Chondrocyte (in vitro differentiated cells): ENCODE measurements at places on chromosomes 7 and 10. TPM values are rescaled to one million over a fixed set of nuclear protein-coding genes. Genes with fewer than 3 reads are reported as not detected.
A peak's percentile ranks its signal among the peaks of the same experiment; 100 is the strongest.

The CNPY1 gene
- total RNA-seq: not detected in 3 replicates

The GTF2I gene
- total RNA-seq: 157 to 234 TPM (median 160 TPM) in 3 replicates

The PDSS1 gene
- total RNA-seq: 2.9 to 7.1 TPM (median 3.6 TPM) in 3 replicates

The COX19 gene
- total RNA-seq: 9.2 to 9.6 TPM (median 9.5 TPM) in 3 replicates

The CLDN12 gene
- 21.0 to 29.5 TPM (median 27.6 TPM) in 3 replicates for total RNA-seq

The STMP1 gene
- total RNA-seq: 34.7 to 53.0 TPM (median 36.7 TPM) in 3 replicates

The SEC31B gene
- total RNA-seq: 8.5 to 12.4 TPM (median 8.9 TPM) in 3 replicates

The HEPACAM2 gene
- total RNA-seq: not detected in 3 replicates

The TFEC gene
- total RNA-seq: 0.05 to 0.23 TPM (median 0.17 TPM) in 3 replicates

The THNSL1 gene
- 3.0 to 5.3 TPM (median 3.3 TPM) in 3 replicates for total RNA-seq

The ZNF503 gene
- 12.3 to 26.0 TPM (median 24.8 TPM) in 3 replicates for total RNA-seq

DNA sequence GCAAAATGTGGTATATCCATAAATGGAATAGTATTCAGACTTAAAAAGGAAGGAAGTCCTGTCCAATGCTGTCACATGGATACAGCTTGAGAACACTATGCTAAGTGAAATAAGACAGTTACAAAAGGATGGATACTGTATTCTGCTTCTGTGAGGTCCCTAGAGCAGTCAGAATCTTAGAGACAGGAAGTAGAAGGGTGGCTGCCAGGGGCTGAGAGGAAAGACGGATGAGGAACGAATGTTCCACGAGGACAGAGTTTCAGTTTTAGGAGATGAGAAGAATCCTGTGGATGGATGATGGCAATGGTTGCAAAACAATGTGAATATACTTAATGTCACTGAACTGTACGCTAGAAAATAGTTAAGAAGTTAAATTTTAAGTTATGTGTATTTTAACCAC lies 3.8 kb downstream of the PRKCQ start:
- H3K27me3 ChIP-seq: peaks cover 45% of the 10 kb centered on the region
- peaks cover 4% of the 10 kb centered on the region for H3K4me1 ChIP-seq
- H3K36me3 ChIP-seq: no peaks in the 10 kb centered on the region
- H3K27ac ChIP-seq: no peak overlapping the region

DNA sequence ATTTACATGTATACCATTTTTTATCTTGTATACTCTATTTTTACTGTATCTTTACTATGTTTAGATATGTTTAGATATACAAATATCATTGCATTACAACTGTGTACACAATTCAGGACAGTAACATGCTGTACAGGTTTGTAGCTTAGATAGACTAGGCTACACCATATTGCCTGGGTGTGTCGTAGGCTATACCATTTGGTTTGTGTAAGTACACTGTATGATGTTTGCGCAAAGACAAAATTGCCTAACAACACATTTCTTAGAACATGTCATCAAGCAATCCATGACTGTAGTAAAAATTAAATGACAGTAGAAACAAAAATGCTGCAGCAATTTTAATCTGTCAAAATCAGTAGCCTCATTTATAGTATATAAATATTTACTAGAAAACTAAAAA lies 812.2 kb downstream of the GRM8 start:
- H3K27ac ChIP-seq: no peak overlapping the region
- no peak overlapping the region for H3K4me3 ChIP-seq
- peaks cover 11% of the 10 kb centered on the region for H3K4me1 ChIP-seq
- no peaks in the 10 kb centered on the region for H3K27me3 ChIP-seq

- H3K27ac ChIP-seq: peak within 1 kb of the TSS; percentile 15
- peaks cover 71% of the 10 kb centered on the region for H3K27me3 ChIP-seq
- peak within 1 kb of the TSS; percentile 87 for H3K4me3 ChIP-seq
- H3K36me3 ChIP-seq: no peaks in the 10 kb centered on the region
These were observed at the start of gene GRM8 for GRCh38 chr7:127252778-127253280. Gene GRM8, minus strand, starts transcription at chr7:127252941.

- no peak overlapping the region for H3K4me3 ChIP-seq
- H3K27ac ChIP-seq: no peak overlapping the region
- no peaks in the 10 kb centered on the region for H3K4me1 ChIP-seq
- peaks cover 80% of the 10 kb centered on the region for H3K27me3 ChIP-seq
- H3K36me3 ChIP-seq: no peaks in the 10 kb centered on the region
- no peak for DNase-seq
These were observed 10.7 kb downstream of the PTF1A start for GRCh38 chr10:23202779-23203178.

DNA sequence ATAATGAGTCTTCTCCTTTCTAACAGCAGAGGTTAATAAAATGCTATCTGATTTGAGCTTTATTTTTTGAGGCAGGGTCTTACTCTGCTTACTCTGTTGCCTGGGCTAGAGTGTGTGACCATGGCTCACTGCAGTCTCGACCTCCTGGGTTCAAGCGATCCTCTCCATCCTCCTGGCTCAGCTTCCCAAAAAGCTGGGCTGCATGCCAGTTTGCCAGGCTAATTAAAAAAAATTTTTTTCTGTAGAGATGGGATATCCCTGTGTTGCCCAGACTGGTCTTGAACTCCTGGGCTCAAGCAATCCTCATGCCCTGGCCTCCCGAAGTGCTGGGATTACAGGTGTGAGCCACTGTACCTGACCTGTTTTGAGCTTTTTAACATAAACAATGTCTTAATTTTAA lies 56.7 kb downstream of the SCD start:
- no peak for DNase-seq
- no peaks in the 10 kb centered on the region for H3K27me3 ChIP-seq
- H3K4me1 ChIP-seq: no peaks in the 10 kb centered on the region
- peaks cover 1% of the 10 kb centered on the region for H3K36me3 ChIP-seq
- H3K27ac ChIP-seq: no peak overlapping the region
- H3K4me3 ChIP-seq: no peak overlapping the region

DNA sequence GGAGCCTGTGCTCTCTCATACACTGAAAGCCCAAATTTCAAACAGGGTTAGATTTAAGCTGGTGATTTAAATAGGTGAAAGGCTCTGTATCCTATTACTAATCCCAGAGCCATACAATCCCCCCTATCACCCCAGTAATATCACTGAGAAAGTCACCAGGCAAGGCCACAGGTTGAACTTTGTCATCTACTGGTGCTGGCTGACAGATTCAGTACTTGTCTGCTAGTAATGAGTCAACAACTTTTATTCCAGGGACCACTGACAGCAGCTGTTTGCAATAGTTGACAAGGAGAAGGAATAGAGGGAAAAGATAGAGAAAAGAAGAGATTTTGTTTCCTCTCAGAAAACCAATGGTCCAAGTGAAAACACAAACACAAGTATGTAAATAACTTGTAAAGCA lies 10.4 kb downstream of the ASB15 start:
- no peak overlapping the region for H3K4me3 ChIP-seq
- no peaks in the 10 kb centered on the region for H3K27me3 ChIP-seq
- H3K36me3 ChIP-seq: no peaks in the 10 kb centered on the region
- H3K4me1 ChIP-seq: peaks cover 16% of the 10 kb centered on the region
- H3K27ac ChIP-seq: no peak overlapping the region
- DNase-seq: no peak

DNA sequence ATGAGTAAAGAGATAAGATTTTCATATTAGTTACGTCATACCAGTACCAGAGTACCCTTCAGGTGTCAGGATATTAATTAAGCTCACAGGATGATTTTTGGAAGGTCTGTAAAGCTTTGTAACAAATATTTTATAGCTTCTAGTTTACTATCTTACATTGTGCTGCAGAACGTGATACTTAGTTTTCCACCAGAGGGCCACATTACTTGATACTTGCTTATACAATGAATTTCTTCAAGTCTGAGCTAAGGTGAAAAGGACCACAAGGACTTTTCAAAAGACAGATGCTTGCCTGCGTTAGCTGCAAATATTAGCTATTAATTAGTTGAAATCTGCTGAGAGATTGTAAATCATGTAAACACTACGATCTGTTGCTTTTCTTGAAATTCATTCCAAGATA lies 12.2 kb downstream of the FOXP2 start:
- H3K27ac ChIP-seq: no peak overlapping the region
- H3K4me1 ChIP-seq: no peaks in the 10 kb centered on the region
- H3K4me3 ChIP-seq: no peak overlapping the region
- no peaks in the 10 kb centered on the region for H3K36me3 ChIP-seq
- no peaks in the 10 kb centered on the region for H3K27me3 ChIP-seq
- no peak for DNase-seq
